Right cardiac atrium (tissue), 5 donors: ENCODE measurements at places on chromosomes 11 and 22. TPM values are rescaled to one million over a fixed set of nuclear protein-coding genes. Genes with fewer than 3 reads are reported as not detected.

GRCh38 chr11:42647993-42648392 is 663.8 kb upstream of the API5 start:
- DNase-seq: no peak

TRIM68 gene
- 10.7 TPM for total RNA-seq

- no peak for DNase-seq
Observed at GRCh38 chr11:128195057-128195751, 392.2 kb downstream of the ETS1 start.

GRCh38 chr11:72908032-72908676 is 93.9 kb downstream of the ATG16L2 start:
- no peak for DNase-seq

RRAS2 gene
- 31.8 TPM for total RNA-seq

FAM180B gene
- total RNA-seq: not detected

BLID gene
- total RNA-seq: 1.7 TPM

RBFOX2 gene
- 74.1 TPM for total RNA-seq

ANO5 gene
- 81.3 TPM for total RNA-seq

RIC3 gene
- 12.8 TPM for total RNA-seq

LRRC10B gene
- 0.86 TPM for total RNA-seq

DNA sequence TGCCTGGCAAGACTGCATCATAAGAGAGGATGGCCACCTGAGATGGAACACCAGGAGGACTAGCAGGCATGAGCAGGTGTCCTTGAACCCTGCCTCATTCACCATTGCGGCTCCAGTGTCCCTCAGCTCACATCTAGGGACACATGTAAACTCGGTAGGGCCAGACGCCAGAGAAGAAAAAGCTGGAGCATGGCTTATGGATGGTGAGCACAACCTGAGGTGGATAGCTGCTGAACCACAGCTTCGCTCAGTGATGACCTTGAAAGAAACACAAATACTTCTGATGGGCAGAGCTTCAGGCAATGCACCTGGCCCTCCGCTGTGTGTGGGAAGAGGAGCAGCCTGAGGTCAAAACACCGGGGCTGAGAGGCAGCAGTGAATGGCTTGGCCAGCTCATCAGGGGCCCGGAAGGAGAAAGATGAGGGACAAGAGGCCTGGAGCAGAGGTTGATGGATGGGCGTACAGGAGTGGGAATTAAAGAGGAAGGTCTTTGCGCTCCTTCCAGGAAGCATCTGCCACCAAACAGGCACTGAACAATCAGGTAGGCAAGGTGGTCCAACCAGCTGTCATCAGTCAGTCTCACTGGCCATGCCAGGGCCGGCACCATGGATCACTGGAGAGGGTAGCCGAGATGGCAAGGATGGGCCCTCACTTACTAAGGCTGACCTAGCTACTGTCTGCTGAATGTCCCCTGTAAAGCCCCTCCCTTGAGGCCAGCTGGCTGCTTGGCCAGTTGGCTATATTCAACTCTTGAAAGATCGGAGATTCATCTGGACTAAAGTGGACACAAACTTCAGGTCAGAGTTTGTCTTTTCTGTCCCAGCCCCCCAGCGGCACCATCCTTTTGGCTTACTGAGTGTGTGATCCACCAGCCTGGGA is 89.7 kb downstream of the MYEOV start:
- peak; percentile 26 for DNase-seq

MMP27 gene
- not detected for total RNA-seq

DNA sequence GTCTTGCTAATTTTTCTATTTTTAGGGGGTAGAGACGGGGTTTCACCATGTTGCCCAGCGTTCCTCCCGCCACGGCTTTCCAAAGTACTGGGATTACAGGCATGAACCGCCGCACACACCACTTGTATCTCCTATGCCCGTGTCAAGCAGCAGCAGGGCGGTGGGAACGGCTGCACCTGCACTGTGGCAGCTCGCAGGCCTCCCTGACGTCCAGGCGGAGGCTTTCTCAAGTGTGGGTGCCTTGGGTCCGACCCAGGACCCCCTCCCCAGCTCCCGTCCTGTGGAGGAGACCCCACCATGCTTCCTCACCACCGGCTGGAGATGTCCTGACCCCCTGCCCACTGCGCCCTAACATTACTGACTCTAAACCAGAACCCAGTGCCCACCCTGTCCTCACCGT is 25.7 kb downstream of the TSPAN4 start:
- DNase-seq: no peak

DNA sequence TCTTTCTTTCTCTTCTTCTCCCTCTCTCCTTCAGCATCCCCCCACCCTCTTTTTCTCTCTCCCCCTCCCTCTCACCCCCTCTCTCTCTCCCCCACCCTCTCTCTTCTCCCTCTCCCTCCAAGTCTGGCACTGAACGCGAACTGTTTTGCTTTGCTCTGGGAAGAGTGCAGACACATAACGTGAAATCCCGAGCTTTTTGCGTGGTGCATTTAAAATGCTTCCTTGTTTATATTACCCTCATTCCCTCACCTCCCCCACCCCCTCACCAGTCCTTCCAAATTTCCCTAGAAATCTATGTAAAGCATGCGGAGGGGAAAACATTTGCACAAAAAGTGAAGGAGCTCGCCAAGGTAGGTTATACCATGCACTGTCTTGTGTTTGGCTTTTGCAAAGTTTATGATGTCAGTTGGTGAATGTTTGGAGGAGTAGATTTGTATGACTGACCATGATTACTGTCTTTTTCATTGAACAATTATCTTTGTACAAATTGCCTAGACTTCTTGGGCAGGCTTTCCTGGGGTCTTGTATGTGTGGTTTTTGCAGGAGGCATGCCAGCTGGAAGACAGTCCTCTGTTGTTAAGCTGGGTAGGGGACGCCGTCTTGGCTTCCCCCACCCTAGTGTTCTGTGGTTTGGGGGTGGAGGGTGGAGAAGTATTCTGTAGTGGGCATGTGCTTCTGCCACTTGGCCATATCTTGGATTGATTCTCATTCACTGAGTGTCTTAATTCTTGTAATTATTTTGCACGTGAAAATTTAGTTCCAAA is 123.7 kb upstream of the HSD17B12 start:
- DNase-seq: no peak

GRCh38 chr11:128515826-128516778 is 71.3 kb downstream of the ETS1 start:
- no peak for DNase-seq

GRCh38 chr11:79441461-79441875 is 638 bp upstream of the TENM4 start:
- DNase-seq: no peak

- no peak for DNase-seq
Observed at GRCh38 chr11:3920148-3920852, 64.8 kb downstream of the STIM1 start.

- DNase-seq: no peak
Observed at GRCh38 chr11:39385911-39386310, 2073.5 kb downstream of the LRRC4C start.

GRCh38 chr22:45731041-45731797 is 59.6 kb downstream of the ATXN10 start:
- DNase-seq: no peak

DNA sequence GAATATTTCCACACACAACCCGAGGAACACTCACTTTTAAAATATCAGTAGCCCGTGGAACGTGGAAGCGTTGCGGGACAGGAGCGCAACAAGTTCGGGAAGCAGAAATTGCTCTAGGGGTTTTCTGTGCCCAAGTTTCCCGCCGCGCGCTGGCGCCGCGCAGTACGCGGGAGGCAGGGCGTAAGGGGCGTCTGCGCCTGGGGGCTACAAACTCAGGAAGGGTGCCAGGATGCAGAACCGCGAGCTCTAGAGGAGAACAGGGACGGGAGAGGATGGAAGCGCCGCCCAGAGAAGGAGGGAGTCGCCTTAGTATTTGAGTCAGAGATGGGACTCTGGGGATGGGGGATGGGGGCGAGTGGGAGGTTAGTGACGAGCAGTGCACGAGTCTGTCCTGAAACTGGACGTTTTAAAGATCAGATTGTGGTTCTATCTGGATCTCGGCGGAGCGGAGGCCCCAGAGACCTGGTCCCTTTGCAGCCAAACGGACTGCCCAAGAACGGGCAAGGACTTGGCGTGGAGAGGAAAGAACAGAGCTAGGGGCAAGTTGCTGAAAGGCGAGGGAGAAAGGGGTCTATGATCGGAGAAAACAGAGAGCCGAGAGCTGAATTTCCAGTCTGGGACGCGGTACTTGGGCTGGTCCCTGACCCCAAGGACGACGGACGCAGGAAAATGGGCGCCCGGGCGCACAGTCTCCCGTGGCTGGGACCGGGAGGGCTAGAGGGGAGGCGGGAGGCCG is 4.7 kb downstream of the BSX start:
- no peak for DNase-seq

OR4C12 gene
- total RNA-seq: not detected

GRCh38 chr11:115047631-115048030 is 369.3 kb downstream of the NXPE2 start:
- no peak for DNase-seq

DNA sequence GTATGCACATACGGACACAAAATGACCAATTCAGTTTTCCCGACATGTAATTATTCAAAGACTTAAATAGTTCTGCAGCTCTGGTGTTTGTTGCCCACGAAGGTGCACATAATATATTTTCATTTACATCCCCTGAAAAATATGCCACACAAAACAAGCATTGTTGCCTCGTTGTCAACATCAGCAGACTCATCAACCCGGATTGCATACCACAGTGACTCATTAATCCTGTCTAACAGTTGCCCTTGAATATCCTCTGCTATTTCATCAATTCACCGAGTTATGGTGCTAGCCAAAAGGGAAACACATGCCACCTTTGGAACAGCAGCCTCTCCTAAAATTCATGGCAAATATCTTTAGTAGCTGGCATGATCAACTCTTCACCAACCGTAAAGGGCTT is 582.2 kb downstream of the LRRC4C start:
- DNase-seq: no peak

IL18BP gene
- total RNA-seq: 5.3 TPM

TRPT1 gene
- total RNA-seq: 63.1 TPM

GRCh38 chr11:70068345-70068744 is 9.8 kb upstream of the ANO1 start:
- DNase-seq: no peak

DNA sequence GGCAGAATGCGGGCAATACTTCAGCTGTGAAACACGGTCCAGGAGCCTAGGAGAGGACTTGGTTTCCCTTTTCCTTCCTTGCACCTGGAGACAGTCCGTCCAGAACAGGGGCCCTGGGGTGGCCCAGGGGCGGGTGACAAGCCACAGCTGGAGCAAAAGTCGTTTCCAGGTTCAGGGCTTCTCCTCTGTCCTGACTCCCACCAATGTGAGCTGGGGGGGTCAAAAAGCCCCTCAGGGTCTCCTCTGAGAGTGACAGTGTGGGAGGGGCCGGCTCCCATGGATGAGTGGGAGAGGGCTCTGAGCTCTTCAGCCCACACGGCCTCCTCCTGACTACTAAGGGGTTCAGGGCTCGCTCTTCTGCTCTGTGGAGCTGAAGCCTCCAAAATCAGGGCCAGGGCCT is 20.1 kb upstream of the ARFGAP3 start:
- DNase-seq: no peak

DNA sequence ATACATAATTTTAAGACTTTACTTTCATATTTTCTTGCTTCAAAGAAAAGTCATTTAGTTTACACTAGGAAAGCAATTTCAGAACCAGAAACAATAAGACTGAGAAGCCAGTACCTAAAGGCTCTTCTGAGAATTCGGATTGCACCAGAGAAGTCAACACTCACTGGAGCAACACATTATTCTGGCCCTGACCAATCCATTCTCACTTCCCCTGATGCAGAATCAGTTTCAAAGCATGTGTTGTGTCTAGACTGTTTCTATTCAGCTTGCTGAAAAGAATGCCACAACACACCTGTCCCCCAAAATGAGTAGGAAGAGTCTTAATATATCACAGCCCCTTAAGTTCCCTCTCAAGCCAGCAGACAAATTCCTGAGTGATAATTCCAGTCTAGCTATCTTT is 1074.3 kb upstream of the TENM4 start:
- DNase-seq: no peak

MUC5AC gene
- total RNA-seq: not detected

- DNase-seq: no peak
Observed at GRCh38 chr22:35731321-35731720, 13.6 kb downstream of the APOL5 start.

IL17REL gene
- total RNA-seq: 0.06 TPM

APOL5 gene
- total RNA-seq: not detected

SPDYC gene
- not detected for total RNA-seq

DNA sequence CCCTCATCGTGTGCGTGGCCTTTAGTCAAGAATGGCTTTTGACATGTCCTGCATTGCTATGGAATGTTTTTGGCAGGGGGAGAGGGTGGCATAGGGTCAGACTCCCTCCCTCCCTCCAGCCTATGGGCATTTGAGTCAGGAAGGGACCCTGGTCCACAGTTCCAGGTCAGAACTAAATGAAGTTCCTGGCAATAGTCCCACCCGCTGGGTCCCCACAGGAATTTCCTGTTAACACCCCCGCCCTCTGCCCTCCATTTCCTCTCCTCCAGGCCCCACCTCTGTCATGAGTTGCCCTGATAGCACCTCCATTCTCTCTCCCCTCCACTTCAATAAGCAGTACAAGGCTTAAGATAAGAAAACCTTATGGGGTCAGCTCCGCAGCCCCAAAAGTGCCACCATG is 40.8 kb upstream of the LMO2 start:
- DNase-seq: no peak

DNA sequence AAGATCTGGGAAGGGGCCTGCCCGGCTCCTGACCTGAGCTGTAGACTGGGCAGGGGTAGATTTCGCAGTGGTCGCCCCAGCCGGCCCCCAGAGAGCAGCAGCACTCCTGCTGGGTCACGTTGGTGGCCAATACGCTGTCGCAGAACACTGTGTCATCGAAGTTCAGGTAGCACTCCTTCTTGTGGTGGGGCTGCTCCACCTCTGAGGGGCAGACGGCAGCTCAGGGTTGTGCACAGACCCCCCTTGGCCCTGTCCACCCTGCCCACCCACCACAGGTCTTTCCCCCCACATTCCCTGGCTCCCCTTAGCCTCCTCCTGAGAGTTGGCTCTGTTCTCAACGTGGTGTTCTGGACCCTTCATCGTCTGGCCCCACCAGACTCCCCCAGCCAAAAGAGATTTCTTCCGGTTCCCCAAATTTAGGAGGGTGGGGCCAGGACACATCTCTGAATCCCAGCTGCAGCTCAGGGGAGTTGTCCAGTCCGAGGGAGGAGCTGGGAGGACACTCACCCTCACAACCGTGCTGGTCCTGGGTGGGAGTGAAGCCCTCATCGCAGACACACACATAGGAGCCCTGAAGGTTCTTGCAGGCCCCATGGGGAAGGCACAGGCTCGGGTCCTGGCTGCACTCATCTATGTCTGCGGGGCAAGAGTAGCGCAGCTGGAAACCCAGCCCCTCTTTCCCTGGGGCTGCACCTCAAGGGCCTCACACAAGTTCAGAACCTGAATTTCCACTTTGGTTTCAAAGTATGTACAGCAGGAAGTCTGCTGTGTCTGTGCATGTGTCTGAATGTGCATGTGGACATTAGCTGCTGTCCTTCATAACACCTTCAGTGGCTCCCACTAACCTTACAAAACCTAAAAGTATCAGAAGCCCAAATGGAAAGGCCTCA is 16.5 kb downstream of the SCYL1 start:
- DNase-seq: no peak

DNA sequence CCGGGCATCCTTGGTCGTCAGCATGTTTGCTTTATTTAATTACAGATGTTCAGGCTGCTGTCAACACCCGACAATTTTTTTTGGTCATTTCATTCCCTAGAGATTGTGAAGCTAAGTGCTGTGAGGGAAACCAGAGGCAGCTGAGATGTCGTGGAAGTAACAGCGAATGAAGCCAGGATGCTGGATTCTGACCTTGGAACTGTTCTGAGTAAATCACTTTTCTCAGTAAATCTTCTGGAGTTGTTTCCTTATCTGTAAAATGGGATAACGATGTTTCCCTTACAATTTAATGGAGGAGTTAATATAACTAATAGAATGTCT is 390 bp upstream of the CKAP5 start:
- DNase-seq: no peak

- DNase-seq: no peak
Observed at GRCh38 chr11:3021125-3021524, 29.0 kb upstream of the NAP1L4 start.
